ENCODE measurements at places on chromosomes 12 and 14. TPM values are rescaled to one million over a fixed set of nuclear protein-coding genes. Genes with fewer than 3 reads are reported as not detected.

The RAPGEF3 gene
- 0.48 TPM for total RNA-seq

The ATG101 gene
- total RNA-seq, result 46.5 TPM

The ANO2 gene
- 2.1 TPM for total RNA-seq

The SOX5 gene
- total RNA-seq, result 1.4 TPM

The PRICKLE1 gene
- total RNA-seq, result 5.3 TPM

The FERMT2 gene
- total RNA-seq, result 84.1 TPM

The NT5DC3 gene
- total RNA-seq, result 4.1 TPM

The ATP5MC2 gene
- 375 TPM for total RNA-seq

The GNB3 gene
- 0.72 TPM for total RNA-seq

The SIX6 gene
- total RNA-seq, result not detected

The CSRP2 gene
- total RNA-seq, result 64.2 TPM

The WNT5B gene
- total RNA-seq, result 42.9 TPM

The FOXN3 gene
- 7.0 TPM for total RNA-seq

The LAG3 gene
- 0.12 TPM for total RNA-seq

The MYH6 gene
- total RNA-seq, result not detected

The NYNRIN gene
- total RNA-seq, result 0.39 TPM

The ESYT1 gene
- total RNA-seq, result 193 TPM

The NOXRED1 gene
- not detected for total RNA-seq

The TSPAN11 gene
- 0.48 TPM for total RNA-seq

The EPYC gene
- total RNA-seq, result not detected

The PRIMA1 gene
- total RNA-seq, result 0.24 TPM

The PLEK2 gene
- 13.7 TPM for total RNA-seq

The HPD gene
- not detected for total RNA-seq

The TRIP11 gene
- total RNA-seq, result 30.2 TPM

The C1QL4 gene
- 3.3 TPM for total RNA-seq

The ADAMTS20 gene
- total RNA-seq, result not detected

The KIF26A gene
- total RNA-seq, result not detected

The RNASE2 gene
- total RNA-seq, result not detected

The HOXC9 gene
- 5.9 TPM for total RNA-seq

The TAS2R10 gene
- 0.68 TPM for total RNA-seq

The GPRC5A gene
- 4.7 TPM for total RNA-seq

The CLBA1 gene
- total RNA-seq, result 3.9 TPM

The SELPLG gene
- 1.7 TPM for total RNA-seq

The LUM gene
- 102 TPM for total RNA-seq
